ENCODE measurements at places on chromosomes 2 and 18.
A peak's percentile ranks its signal among the peaks of the same experiment; 100 is the strongest.

- no peak for DNase-seq
Observed at GRCh38 chr2:80573950-80574349, 269.4 kb upstream of the LRRTM1 start.

DNA sequence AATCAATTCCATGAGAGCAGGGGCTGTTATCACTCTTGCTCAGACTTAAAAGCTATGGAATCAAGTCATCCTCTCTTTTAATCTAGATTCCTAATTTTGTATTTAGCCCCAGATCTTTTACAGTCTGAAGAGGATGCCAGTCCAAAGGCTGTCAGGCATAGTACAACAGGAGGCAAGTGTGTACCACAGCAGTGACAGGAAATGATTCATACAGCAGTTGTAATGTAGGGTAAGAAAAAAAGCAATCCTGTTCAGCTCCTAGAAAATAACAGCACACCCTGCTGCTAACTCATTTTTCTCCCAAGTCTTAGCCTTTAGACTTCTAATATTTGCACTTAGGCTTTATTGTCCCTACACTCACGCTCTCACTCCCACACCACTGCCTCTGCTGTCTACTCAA lies 127.8 kb upstream of the SYT4 start:
- no peak for DNase-seq

DNA sequence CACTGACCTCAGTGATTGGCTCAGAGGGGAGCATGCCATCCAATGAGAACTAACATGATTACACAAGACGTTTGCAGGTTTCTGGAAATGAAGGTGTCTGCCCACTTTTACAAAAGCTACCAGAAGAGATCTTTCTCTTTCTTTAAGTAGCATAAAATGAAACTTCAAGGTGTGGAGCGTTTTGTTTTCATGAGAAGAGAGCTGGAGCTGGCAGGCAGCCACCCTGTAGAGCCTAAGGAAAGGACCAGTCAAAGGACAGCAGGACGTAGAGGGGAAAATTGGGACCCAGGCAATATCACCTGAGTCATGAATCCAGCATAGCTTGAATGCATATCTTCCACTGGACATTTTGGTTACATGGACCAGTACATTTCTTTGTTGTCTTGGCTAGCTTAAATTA lies 331.0 kb downstream of the EPHA4 start:
- no peak for DNase-seq

GRCh38 chr2:173986805-173987204 lies 21.6 kb upstream of the SP3 start:
- DNase-seq: no peak

- DNase-seq: peak; percentile 63
Observed at GRCh38 chr2:216348756-216349308, 23.5 kb downstream of the MARCHF4 start.
